ENCODE measurements at places on chromosomes 7 and 10.

GRCh38 chr7:20200361-20200760, 16.8 kb downstream of the MACC1 start:
- no peak for DNase-seq

DNA sequence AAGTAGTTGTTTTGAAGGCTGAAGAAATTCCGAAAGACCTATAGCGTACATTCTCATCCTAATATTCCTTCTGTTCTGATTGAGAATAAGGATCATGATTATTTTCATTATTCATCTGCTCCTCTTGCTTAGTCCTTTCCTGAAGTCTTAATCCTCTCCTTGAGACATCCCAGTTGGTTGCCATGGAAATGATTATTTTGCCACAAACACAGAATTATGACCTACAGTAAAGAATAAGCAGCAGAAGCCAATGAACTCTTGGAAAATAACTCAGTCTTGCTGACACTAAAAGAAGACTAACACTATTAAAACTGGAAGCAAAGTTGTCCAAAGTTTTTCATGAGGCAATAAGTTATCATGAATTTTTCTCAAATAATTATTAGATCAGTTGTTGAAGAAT, 47.8 kb upstream of the JAZF1 start:
- DNase-seq = peak; percentile 16

DNA sequence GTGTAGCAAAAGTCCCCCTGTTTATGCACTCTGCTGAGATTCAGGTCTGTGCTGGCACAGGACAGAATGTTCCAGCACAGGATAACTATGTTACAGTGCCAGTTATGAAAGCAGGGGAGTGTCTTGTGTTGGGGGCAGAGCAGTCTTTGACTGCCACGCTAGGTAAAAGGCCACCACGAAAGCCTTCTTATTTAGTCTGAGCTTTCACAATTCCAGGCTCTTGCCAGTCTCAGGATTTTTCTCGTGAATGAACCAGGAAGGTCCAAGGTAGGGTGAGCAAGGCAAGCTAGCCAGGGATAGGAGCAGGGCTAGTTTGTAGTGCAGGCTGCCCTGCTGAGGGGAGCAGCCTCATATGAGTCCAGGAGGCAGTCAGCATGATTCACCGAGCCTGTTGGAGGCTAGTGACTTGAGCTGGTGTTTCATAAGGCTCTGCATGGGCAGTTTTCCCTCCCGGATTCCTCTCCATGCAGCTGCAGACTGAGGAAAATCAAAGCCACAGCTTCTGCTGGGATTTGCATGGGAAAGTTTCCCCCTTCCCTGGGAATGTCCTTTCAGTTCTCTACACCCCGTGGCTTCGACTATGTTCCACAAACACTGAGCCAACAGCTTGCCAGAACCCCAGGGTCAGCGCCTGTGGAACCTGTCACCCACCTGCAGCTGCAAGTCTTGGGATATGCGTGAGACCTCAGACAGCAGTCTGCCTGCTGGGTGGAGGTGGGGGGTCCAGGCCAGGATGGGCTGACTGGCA, 112.3 kb downstream of the JCAD start:
- peak; percentile 91 for DNase-seq

DNA sequence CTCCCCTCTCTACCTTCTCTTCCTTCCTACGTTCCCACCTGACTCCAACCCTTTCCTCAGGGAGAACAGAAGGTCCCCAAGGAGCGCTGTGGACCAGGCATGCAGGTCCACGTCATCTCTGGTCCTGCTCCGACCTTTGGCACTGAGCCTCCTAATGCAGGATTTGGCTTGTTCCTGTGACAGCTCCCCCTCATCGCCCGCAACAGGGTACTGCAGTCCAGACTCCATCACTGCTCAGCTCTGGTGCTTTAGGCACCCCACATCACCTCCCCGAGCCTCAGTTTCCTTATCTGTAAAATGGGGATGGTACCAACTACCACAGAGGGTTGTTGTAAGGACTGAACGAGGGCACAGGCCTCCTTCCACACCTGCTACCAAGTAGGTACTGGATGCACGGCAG, 54.6 kb downstream of the FHIP2A start:
- DNase-seq = no peak

- DNase-seq = peak; percentile 79
Measured at GRCh38 chr10:79223091-79224048, 123.9 kb upstream of the PPIF start.

GRCh38 chr10:44874166-44874565, 37.0 kb upstream of the TMEM72 start:
- DNase-seq = no peak

- peak; percentile 3 for DNase-seq
Measured at GRCh38 chr7:153567426-153567825, 484.8 kb upstream of the DPP6 start.

GRCh38 chr7:155457544-155458110, 302 bp upstream of the EN2 start:
- no peak for DNase-seq

All from iris pigment epithelial cell (primary cell).